ENCODE measurements at places on chromosomes 7 and 10.

- DNase-seq: no peak
Observed at GRCh38 chr7:156475179-156475578, 165.4 kb upstream of the RNF32 start.

DNA sequence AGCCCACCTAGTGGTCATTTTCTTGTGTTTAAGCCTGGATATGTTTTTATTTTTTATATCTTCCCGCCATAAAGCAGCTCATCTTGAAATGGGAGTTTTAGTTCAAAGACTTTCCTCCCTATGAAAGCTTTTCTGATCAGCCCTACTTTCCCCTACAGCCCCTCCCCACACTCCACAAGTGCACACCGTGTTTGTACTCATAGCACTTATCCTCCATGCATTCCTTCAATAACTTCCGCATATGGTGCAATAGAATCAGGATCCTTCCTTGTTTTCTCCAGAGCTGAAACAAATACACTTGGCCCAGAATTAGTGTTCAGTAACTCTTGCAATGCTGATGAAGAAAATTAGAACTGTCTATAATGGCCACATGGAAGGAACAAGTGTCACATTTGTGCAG, 235.9 kb downstream of the KCNMA1 start:
- no peak for DNase-seq

GRCh38 chr10:73950155-73950948, 39.4 kb downstream of the PLAU start:
- DNase-seq: no peak

DNA sequence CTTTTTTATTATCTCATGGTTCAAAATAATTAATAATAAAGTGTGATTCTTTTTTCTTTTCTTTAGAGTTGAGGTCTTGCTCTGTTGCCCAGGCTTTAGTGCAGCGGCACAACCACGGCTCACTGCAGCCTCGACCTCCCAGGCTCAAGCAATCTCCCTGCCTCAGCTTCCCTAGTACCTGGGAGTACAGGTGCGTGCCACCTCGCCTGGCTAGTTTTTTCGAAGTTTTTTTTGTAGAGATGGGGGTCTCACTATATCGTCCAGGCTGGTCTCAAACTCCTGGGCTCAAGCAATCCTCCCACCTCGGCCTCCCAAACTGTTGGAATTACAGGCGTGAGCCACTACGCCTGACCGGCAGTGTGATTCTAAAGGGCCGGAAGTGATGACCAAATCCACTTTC, 28.0 kb upstream of the MSRB2 start:
- no peak for DNase-seq

DNA sequence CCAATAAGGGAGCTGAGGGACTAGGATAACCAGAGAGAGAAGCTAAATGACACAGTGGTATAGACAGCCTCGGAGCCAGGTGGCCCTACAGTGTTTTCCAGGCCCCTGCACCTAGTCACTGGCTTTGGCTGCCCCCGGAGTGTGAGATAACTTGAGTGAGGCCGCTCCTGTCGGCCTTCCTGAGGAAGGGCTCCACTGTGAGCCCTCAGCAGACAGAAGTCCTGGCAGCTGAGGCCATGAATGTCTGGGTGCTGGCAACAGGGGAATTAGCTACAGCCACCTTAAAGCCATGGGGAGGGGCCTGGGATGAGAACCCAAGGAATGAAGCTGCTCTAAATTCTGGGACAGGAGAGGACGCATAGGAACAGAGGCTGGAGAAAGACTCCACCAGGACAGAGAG, 4.6 kb upstream of the GDF10 start:
- no peak for DNase-seq

All from H54 (cell line).